HepG2 (cell line): ENCODE measurements at places on chromosomes 3 and 15.

- no peak for DNase-seq
- H3K27ac ChIP-seq, result no peak overlapping the region
- H3K4me3 ChIP-seq, result no peak overlapping the region
- peaks cover 26% of the 10 kb centered on the region for H3K4me1 ChIP-seq
- no peaks in the 10 kb centered on the region for H3K36me3 ChIP-seq
These were observed 37.7 kb upstream of the SEC61A1 start for GRCh38 chr3:128014548-128014947.

- no peak overlapping the region for H3K4me3 ChIP-seq
- no peak for DNase-seq
- no peaks in the 10 kb centered on the region for H3K36me3 ChIP-seq
- H3K4me1 ChIP-seq, result no peaks in the 10 kb centered on the region
- H3K27ac ChIP-seq, result no peak overlapping the region
These were observed 628.5 kb downstream of the GRM7 start for GRCh38 chr3:7489417-7489816.

GRCh38 chr3:179186426-179186825 is 38.3 kb downstream of the PIK3CA start:
- no peaks in the 10 kb centered on the region for H3K4me1 ChIP-seq
- H3K4me3 ChIP-seq, result no peak overlapping the region
- no peak overlapping the region for H3K27ac ChIP-seq
- no peaks in the 10 kb centered on the region for H3K27me3 ChIP-seq

DNA sequence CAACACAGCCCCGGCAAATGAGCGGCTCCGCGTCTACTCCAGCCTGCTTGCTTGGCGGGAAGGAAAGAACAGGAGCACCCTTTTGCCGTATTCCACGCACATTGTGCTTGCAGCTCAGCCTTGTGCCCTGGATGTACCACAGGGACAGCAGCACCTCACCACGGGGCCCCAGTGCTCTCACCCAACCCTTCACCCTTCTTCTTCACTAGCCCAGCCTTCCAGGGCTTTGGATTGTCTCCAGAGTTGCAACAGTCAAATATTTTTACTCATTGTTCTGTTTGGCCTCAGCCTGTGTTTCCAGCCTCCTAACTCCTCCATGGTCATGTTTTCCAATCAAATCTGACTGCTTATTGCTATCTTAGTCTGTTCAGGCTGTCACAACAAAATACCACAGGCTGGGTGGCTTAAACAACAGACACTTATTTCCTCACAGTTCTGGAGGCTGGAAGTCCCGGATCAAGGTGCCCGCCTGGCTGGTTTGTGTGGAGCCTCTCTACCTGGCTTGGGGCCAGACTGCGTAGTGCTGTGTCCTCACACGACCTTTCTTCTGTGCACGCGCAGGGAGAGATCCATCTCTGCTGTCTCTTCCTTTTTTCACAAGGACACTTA is 79.2 kb upstream of the ABHD17C start:
- peak; percentile 87 for DNase-seq
- H3K4me1 ChIP-seq, result peaks cover 18% of the 10 kb centered on the region
- peaks cover 4% of the 10 kb centered on the region; the same call in 2 of the 3 replicates for H3K27me3 ChIP-seq
- H3K27ac ChIP-seq, result peak overlapping the region; percentile 25
- no peaks in the 10 kb centered on the region for H3K36me3 ChIP-seq
- 0 out of 2 replicates have a peak overlapping the region, but pooled peaks have one; percentile 5 for H3K4me3 ChIP-seq

- peaks cover 20% of the 10 kb centered on the region; the same call in 2 of the 3 replicates for H3K36me3 ChIP-seq
- no peak overlapping the region for H3K4me3 ChIP-seq
- H3K27ac ChIP-seq, result no peak overlapping the region
- no peak for DNase-seq
- no peaks in the 10 kb centered on the region for H3K4me1 ChIP-seq
These were observed 25.2 kb upstream of the DOCK3 start for GRCh38 chr3:50649451-50649931.

DNA sequence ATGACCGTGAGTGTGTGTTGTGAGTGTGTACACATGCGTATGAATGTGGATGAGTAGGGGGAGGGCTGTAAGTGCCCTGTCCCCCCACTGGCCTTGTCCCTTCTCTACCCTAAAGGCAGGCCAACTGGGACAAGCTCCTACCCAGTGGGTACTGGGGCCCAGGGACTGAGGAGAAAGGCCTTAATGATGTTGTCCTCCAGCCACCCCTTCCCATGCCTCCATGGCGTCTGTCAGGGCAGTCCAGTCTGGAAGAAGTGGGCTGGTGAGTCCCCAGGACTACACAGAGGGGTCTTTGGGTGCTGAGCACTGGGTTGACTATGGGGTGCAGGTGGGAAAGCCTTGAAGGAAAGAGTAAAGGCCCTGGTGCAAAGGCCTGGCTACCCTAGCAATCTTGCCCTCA is 16.9 kb upstream of the CORO2B start:
- peaks cover 4% of the 10 kb centered on the region; the same call in 1 of the 2 replicates for H3K27me3 ChIP-seq
- no peak overlapping the region for H3K27ac ChIP-seq
- H3K4me1 ChIP-seq, result peaks cover 4% of the 10 kb centered on the region; the same call in 1 of the 2 replicates

- H3K27ac ChIP-seq, result no peak overlapping the region
- no peaks in the 10 kb centered on the region for H3K36me3 ChIP-seq
- no peak for DNase-seq
- H3K4me1 ChIP-seq, result no peaks in the 10 kb centered on the region
- peaks cover 8% of the 10 kb centered on the region; the same call in 1 of the 3 replicates for H3K27me3 ChIP-seq
These were observed 486 bp downstream of the SAMMSON start for GRCh38 chr3:70000028-70000410.

DNA sequence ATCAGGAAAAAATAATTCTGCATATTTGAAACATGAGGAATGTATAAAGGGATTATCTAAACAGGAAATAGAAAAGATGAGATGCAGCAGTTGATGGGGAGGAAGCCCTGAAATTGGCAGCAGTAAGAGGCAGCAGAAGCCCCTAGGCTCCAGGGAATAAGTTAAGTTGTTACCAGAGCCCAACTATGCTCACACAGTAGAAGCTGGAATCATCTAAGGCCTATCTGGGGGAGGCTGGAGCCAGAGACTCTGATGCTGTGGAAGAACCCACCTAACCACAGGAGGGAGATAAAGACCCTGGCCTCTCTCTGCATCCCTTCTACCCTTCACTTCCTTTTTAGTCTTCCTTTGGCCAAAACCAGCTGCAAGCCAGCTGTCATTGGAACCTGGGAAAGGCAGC is 519.7 kb downstream of the DIPK2A start:
- no peak overlapping the region for H3K27ac ChIP-seq
- no peaks in the 10 kb centered on the region for H3K4me1 ChIP-seq
- no peaks in the 10 kb centered on the region for H3K36me3 ChIP-seq
- DNase-seq, result no peak
- no peaks in the 10 kb centered on the region for H3K27me3 ChIP-seq

DNA sequence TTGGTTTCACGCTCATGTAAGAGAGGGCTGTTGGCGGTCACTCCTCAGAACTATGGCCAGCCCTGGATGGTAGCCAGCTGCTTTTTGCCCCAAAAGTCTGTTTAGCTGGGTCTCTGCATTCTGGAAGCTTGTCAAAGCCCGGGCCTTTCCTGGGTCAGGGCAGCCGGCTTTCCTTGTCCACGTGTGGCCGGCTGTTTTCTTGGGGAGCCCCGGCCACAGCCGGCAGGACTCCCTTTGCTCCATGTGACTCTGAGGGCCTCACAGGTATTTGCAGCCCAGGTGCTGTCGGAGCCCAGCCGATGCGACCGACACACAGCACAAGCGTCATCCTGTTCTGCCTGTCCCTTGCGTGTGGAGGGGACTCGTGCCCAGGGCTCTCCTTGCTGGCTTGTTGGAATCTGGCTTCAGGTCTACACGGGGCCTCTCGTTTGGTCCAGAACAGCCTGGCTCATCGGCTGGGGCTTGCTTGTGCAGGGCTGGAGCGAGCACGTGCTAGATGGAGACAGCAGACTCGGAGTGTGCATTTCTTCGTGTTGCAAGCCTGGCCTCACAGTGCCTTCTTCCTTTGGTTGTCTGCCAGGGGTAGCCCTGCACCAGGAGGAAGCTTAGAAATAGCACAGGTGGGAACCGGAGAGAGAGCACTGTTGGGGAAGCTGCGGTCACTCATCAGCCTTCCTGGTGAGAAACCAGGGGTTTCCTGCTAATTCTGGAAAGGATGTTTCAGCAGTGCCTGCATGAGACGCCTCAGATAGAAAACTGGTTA is 51.5 kb downstream of the PGPEP1L start:
- no peak overlapping the region for H3K4me3 ChIP-seq
- H3K4me1 ChIP-seq, result peaks cover 11% of the 10 kb centered on the region
- no peak for DNase-seq
- H3K27ac ChIP-seq, result no peak overlapping the region
- H3K27me3 ChIP-seq, result no peaks in the 10 kb centered on the region
- peaks cover 65% of the 10 kb centered on the region for H3K36me3 ChIP-seq

GRCh38 chr3:19734453-19734852 is 199.6 kb downstream of the EFHB start:
- H3K4me1 ChIP-seq, result 0 out of 2 replicates have a peak, but pooled peaks cover 8% of the 10 kb centered on the region
- no peaks in the 10 kb centered on the region for H3K36me3 ChIP-seq
- H3K27ac ChIP-seq, result no peak overlapping the region
- no peak for DNase-seq
- H3K27me3 ChIP-seq, result no peaks in the 10 kb centered on the region

GRCh38 chr15:28129231-28129848 is 30.2 kb upstream of the OCA2 start:
- no peak for DNase-seq
- H3K27ac ChIP-seq, result no peak overlapping the region
- H3K4me3 ChIP-seq, result no peak overlapping the region
